ENCODE measurements at places on chromosomes 5 and 9.

GRCh38 chr5:103393101-103393754 lies 134.7 kb downstream of the MACIR start:
- H3K36me3 ChIP-seq, result no peaks in the 10 kb centered on the region
- H3K27ac ChIP-seq, result no peak overlapping the region
- H3K4me1 ChIP-seq, result no peaks in the 10 kb centered on the region
- no peak for DNase-seq
- H3K27me3 ChIP-seq, result no peaks in the 10 kb centered on the region
- H3K4me3 ChIP-seq, result no peak overlapping the region

DNA sequence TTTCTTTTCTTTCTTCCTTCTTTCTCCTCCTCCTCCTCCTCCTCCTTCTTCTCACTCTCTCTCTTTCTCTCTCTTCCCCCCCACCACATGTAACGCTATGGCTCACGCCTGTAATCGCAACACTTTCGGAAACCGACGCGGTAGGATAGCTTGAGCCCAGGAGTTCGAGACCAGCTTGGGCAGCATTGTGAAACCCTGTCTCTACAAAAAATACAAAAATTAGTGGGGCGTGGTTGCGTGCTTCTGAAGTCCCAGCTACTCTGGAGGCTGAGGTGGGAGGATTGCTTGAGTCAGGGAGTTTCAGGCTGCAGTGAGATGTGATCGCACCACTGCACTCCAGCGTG lies 736 bp upstream of the GLDC start:
- H3K27me3 ChIP-seq, result no peaks in the 10 kb centered on the region
- peak overlapping the region; percentile 56 for H3K4me3 ChIP-seq
- peaks cover 14% of the 10 kb centered on the region for H3K4me1 ChIP-seq
- H3K27ac ChIP-seq, result no peak overlapping the region
- DNase-seq, result no peak

DNA sequence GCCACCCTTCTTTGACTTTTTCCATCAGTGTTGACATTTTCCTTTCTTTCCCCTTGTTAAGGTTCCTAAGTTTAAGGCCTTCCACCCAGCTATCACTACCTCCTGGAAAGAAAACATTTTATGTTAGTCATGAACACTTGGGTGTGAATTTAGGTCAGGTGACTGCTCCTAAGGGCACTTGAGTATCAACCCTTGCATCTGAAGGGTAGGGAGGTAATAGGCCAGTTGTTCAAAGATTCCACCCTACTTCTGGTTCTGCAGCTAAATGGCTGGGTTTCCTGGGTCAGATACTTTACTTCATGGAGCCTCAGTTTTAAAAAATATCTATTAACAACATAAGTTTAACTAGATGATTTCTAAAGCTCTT lies 49.1 kb upstream of the OSMR start:
- no peaks in the 10 kb centered on the region for H3K27me3 ChIP-seq
- no peak for DNase-seq
- H3K4me1 ChIP-seq, result peaks cover 8% of the 10 kb centered on the region
- H3K4me3 ChIP-seq, result no peak overlapping the region
- no peaks in the 10 kb centered on the region for H3K36me3 ChIP-seq
- peak overlapping the region; percentile 71 for H3K27ac ChIP-seq

DNA sequence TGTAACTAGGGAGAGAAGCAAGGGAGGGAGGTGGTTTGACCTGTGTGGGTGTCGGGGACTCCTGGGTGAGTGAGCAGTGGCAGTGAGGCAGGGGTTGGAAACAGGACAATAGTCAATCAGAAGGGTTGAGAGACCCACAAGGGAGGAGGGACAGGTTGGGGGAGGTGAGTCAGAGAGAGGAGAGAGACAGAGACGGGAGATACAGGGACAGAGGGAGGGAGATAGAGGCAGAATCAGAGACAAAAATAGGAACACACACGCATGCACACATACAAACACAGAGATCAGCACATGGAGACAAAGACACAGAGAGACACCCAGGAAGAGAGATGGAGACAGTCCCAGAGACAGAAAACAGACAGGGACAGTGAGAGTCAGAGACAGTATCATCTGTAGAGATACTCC lies 39.3 kb upstream of the PTGS1 start:
- no peak overlapping the region for H3K27ac ChIP-seq
- no peaks in the 10 kb centered on the region for H3K36me3 ChIP-seq
- H3K27me3 ChIP-seq, result no peaks in the 10 kb centered on the region
- H3K4me3 ChIP-seq, result no peak overlapping the region
- DNase-seq, result no peak
- no peaks in the 10 kb centered on the region for H3K4me1 ChIP-seq

DNA sequence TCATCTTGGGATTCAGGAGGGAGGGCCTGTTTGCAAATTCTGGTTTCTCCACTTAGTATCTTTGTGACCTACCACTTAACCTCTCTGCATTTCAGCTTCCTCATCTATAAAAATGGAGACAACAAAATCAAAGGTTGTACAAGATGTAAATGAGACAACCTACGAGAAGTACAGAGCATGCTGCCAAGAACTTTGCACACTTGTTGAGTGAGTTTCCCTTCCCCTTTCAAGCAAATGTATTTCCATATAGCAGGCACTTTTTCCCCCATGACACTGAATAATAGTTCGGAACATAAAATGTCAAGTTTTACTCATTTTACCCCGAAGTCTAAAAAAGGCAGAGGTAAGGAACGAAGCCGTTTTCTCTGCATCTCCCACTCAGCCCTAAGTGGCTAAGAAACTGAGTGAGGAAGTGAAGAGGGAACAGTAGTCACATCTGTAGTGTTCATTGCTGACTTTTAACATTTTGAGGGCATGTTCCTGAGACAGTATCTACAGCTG lies 159.0 kb downstream of the TLE1 start:
- no peaks in the 10 kb centered on the region for H3K4me1 ChIP-seq
- H3K4me3 ChIP-seq, result no peak overlapping the region
- no peak overlapping the region for H3K27ac ChIP-seq
- H3K36me3 ChIP-seq, result no peaks in the 10 kb centered on the region

- H3K27me3 ChIP-seq, result no peaks in the 10 kb centered on the region
- no peak overlapping the region for H3K4me3 ChIP-seq
- DNase-seq, result no peak
- no peak overlapping the region for H3K27ac ChIP-seq
- no peaks in the 10 kb centered on the region for H3K4me1 ChIP-seq
- H3K36me3 ChIP-seq, result no peaks in the 10 kb centered on the region
Measured at GRCh38 chr9:13879981-13880380, 434.0 kb downstream of the NFIB start.

DNA sequence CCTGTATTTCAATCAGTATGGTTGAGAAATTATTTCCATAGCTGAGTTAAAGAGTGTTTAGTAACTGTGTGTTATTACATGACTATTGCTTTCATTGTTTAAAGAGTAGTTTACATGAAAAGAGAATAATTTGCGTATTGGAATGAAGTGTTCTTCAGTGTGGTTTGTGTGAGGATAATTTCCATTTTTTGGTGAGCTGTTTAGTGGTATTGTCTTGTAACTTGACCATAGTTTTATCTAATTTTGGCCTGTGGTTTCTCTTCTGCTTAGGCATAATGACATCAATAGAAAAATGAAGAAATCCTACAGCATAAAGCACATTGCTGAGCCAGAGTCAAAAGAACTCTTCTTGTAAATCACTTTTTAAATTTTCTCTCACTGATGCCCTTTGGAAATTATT lies 151.2 kb downstream of the SNCAIP start:
- H3K4me1 ChIP-seq, result no peaks in the 10 kb centered on the region
- no peaks in the 10 kb centered on the region for H3K27me3 ChIP-seq
- H3K27ac ChIP-seq, result no peak overlapping the region
- H3K36me3 ChIP-seq, result no peaks in the 10 kb centered on the region
- no peak for DNase-seq

DNA sequence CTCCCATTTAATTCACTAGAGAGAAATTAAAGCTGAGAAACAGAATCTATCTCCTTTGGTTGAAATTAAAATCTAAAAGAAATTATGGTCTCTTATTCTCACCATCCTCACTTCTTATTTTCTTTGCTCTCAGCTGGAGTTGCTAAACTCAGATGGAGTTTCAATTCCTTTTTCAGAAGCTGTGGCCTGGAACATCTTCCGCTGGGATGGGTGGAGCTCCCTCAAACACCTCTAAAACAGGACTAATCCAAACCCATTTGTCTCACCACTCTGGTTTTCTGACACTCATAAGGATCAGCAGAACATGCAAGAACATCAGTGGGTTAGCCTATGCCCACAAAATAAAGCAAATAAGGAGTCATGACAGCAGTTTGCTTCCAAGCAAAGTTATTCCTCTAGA lies 39.6 kb upstream of the CEP78 start:
- H3K36me3 ChIP-seq, result no peaks in the 10 kb centered on the region
- no peak for DNase-seq
- no peaks in the 10 kb centered on the region for H3K4me1 ChIP-seq
- H3K27ac ChIP-seq, result no peak overlapping the region

DNA sequence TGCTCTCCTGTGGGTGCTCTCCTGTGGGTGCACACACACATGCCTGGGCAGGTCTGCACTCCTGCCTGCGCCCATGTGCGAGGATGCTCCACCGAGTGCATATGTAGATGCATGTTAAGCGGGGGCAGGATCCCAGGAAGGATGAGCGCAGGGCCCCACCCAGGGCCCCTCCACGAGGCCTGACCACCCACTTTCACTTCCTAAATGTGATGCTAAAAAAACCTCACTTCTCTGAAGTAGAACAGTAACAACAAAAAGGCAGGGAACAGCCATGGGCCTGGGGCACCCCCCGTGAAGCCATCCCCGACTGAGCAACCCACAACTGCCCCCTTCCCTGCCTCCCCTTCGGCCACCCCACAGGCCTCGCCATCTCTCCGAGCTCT lies 48.2 kb upstream of the SARDH start:
- H3K4me3 ChIP-seq, result no peak overlapping the region
- no peaks in the 10 kb centered on the region for H3K27me3 ChIP-seq
- H3K27ac ChIP-seq, result no peak overlapping the region
- H3K36me3 ChIP-seq, result no peaks in the 10 kb centered on the region
- DNase-seq, result no peak

DNA sequence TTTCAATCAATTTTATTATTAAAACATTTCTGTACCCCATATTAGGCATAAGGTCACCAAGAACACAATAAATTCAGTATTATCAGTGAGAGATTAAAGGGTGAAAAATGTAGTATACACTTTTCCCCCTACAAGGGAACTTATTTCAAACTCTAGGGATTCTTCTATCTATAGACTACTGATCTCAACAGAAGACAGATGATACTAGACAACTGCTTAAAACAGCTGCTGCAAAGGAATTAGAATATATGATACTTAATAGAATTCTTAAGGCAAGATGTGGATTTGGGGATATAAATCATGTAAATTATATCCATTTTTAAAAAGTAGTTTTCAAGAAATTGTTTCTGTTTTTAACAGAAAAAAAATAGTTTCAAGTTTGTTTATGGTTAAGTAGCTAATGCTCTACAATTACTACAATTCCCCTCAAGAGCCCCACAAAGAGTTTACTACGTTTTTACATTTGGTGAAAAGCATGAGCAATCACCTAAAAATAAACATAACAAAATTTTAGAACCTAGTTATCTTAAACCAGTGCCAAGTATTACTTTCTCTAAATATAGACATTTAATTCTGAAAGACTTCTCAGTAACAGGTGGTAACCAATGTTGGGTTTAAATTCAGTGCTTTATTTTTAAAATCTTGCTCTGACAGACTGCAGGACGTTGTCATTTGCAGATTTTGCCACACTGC lies 6.0 kb downstream of the KIF24 start:
- H3K4me1 ChIP-seq, result peaks cover 6% of the 10 kb centered on the region
- no peak for DNase-seq
- H3K36me3 ChIP-seq, result no peaks in the 10 kb centered on the region
- H3K27ac ChIP-seq, result no peak overlapping the region
- H3K27me3 ChIP-seq, result no peaks in the 10 kb centered on the region
- no peak overlapping the region for H3K4me3 ChIP-seq

DNA sequence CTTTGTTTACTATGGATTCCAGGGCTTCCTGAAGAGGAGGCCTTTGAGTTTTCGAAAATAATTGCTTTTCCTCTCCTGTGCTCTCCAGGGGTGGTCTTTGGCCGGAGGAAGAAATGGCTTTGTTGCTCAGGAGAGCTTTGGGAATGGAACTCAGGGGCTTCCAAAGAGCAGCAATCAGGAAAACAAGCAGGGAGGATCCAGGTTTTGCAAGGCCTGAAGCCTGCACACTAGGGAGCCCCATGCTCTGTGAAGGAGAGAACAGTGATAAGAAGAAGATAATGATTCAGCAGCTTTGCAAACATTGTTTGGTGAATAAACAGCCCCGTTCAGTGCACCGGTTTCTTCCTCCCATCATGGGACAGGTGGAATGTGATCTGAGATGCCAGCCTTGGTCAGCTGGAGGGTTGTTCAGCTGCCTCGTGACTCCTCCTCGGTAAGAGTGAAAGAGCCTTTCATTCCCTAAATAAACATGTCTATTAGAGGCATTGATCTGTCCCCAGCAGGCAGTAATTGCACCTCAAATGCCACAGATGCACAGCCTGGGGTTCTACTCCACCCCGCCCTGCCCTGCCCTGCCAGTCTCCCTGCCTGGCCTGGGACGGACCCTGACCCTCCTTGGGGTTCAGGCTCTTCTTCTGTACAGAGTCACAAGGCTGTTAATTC lies 11.5 kb upstream of the ALDH1B1 start:
- H3K27me3 ChIP-seq, result no peaks in the 10 kb centered on the region
- no peak for DNase-seq
- H3K4me1 ChIP-seq, result no peaks in the 10 kb centered on the region

DNA sequence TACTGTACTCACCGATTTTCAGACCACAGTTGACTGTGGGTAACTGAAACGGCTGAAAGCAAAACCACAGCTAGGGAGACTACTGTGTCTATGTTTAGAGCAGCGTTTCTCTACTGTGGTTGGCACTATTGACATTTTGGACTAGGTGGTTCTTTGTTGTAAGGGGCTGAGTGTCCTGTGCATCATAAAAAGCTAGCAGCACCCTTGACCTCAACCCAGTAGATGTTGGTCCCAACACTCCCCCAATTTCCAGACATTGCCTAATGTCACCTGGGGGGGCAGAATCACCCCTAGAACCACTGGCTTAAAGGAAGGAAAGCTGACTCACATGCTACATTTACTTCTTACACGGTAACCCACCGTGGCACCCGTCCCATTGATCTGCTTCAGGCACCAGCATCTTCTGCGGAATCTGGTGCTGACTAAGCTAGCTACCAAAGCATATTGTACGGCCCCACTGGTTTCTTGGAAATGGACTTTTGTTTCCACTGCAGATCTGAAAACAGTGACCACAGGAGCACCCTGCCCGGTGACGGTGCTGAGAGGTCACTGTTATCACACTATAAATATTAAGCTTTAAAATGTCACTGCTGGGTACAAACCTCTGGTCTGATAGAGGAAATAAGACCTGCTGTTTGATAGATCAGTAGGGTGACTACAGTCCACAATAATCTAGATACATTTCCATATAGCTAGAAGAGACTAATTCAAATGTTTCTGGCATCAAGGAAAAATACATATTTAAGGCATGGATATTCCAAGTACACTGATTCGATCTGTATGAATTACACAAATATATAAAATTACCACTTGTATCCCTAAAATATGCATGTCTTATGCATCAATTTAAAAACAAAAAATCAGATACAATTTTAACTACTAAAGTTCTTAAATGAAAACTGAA lies 151.4 kb downstream of the HSD17B3 start:
- H3K36me3 ChIP-seq, result no peaks in the 10 kb centered on the region
- DNase-seq, result no peak
- no peaks in the 10 kb centered on the region for H3K27me3 ChIP-seq
- H3K27ac ChIP-seq, result no peak overlapping the region

GRCh38 chr9:110782701-110783100 lies 114.1 kb downstream of the MUSK start:
- no peak overlapping the region for H3K4me3 ChIP-seq
- H3K27ac ChIP-seq, result no peak overlapping the region
- DNase-seq, result no peak

GRCh38 chr5:179599100-179599499 lies 24.4 kb downstream of the HNRNPH1 start:
- peaks cover 19% of the 10 kb centered on the region for H3K4me1 ChIP-seq
- no peak overlapping the region for H3K27ac ChIP-seq
- H3K4me3 ChIP-seq, result no peak overlapping the region
- H3K27me3 ChIP-seq, result no peaks in the 10 kb centered on the region
- H3K36me3 ChIP-seq, result peaks cover 100% of the 10 kb centered on the region
- no peak for DNase-seq

Measured in esophagus squamous epithelium (tissue), 5 donors.